Activated CD4-positive, alpha-beta T cell treated with anti-CD3 and anti-CD28 coated beads, Interleukin-2, Interleukin-6, amounts not matched to agents 100 ng/mL and 50 ng/mL, durations not matched to agents 16 hours and 8 hours (primary cell): ENCODE measurements at places on chromosomes 1 and 21.

DNA sequence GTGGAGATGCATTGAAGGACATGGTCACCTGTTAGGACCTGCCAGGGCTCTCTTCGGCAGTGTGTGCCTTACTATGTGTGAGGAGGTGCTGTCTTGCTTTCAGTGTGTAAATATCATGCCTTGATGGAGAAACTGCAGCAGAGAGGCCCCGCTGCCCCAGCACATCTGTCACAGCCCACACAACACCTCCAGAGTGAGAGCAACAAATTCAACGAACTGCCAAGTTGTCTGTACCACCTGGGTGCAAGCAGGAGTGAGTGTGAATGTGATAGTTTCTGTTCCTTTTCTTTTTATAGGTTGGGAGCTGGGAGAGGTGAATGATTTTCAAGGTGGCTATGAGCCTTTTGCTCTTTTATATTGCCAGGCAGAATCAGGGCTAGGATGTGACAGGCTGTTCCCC lies 114.6 kb upstream of the KIAA0040 start:
- DNase-seq: no peak

DNA sequence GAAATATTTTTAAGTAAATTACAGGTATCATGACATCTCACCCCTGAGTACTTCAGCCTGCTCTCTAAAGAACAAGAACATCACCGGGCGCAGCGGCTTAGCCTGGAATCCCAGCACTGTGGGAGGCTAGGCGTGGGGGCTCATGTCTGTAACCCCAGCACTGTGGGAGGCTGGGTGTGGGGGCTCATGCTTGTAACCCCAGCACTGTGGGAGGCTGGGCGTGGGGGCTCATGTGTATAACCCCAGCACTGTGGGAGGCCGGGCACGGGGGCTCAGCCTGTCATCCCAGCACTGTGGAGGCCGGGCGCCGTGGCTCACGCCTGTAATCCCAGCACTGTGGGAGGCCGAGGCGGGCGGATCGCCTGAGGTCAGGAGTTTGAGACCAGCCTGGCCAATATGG lies 7.7 kb upstream of the CDK11B start:
- no peak for DNase-seq

GRCh38 chr1:52795464-52795863 lies 47.1 kb upstream of the ZYG11A start:
- no peak for DNase-seq

DNA sequence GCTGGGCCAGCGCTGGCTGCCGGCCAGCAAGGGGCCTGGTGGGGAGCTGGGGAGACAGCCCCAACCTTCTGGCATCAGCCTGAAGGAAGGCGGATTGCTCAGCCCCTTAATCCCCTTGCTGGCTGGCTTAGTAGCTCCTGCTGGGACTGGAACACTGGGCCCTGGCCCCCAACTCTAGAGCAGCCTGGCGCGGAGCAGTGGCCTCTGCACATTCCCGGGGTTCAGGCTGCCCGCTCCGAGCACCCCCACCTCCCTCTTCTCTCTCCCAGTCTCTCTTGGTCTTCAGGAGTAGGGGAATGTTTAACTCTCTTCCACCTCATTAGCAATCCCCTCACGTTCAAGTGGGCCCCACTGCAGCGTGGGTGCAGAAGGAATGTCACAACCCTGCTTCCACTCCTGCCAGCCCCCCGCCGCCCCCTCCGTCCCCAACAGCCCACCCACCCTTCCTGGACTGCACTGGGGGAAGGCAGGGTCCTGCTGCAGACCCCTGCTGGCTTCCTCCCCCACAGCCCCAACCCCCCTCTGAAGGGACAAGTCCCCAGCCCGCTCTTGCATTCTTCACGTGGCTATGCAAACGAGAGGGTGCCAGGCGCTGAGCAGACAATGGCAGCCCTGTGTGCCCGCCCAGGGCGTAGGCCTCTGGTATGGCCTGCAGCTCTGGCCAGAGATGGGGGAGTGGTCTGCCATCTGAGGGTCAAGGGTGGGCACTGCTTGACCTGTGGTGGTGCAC lies 980 bp upstream of the CLDN19 start:
- DNase-seq: no peak

DNA sequence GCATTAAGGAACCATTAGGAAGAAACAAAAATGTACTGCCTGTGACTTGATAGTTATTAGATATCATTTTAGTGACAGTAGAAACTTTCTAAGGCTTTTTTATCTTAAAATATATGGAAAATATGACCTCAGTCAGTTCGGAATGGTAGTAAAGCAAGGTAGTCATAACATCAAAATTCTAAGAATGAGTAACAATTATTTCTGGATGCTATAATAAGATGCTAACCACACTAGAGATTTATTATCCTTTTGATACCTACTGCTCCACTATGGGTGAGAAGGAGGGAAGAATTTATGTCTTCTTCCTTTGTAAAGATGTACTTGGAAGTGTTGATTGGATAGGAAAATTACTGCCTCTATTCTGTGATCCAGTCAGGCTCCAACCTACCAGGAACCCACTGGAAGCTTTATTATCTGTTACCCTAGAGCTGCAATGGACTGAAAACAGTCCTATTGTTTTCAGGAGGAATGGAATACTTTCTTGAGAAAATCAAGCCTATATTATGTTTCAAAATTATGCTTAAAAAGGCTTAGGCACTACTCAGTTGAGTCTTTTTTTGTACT lies 8.8 kb downstream of the FMN2 start:
- no peak for DNase-seq

GRCh38 chr1:236393681-236394481 lies at the start of gene EDARADD:
Gene EDARADD, plus strand, starts transcription at chr1:236394286. Its CDS starts 159 bp downstream, at chr1:236394445.
- DNase-seq: peak; percentile 23

DNA sequence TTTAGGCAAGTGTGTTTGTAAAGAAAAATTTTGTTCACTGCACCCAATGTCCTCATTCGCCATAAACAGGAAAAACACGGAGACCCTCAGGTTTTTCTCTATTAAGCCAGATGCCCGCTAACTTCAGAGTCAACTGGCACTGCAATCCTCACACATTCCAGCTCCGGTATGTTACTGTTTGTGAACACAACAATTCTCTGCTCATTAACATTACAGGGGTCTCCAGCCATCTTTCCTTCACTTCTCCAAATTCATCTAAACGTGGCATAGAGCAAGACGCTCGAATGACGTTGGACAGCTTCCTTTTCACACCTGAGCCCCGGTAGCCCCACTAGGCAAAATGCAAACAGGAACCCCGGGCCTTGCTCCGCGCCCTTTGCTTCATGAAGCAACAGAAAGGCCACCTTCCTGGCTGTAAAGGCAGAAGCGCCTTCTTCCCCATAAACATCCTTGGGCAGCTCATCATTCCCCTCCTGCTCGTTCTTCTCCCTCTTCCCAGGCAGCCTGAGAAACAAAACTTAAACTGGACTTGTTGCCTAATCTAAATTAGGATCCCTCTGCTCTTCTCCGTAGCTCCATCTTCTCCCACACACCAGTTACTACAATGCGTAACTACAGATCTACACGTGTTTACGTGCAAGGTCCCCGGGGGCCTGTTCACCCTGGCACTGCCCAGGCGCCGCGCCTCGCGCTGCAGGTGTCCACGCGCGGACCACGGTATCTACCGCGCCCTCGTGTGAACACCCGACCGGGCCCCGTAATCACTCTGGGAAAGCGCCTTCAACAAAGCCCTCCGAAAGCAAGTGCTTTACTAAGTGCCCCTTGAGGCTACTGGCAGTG lies 1.2 kb downstream of the LBR start:
- DNase-seq: peak; percentile 47

- no peak for DNase-seq
Observed at GRCh38 chr1:193068013-193068412, 8.6 kb downstream of the RO60 start.

DNA sequence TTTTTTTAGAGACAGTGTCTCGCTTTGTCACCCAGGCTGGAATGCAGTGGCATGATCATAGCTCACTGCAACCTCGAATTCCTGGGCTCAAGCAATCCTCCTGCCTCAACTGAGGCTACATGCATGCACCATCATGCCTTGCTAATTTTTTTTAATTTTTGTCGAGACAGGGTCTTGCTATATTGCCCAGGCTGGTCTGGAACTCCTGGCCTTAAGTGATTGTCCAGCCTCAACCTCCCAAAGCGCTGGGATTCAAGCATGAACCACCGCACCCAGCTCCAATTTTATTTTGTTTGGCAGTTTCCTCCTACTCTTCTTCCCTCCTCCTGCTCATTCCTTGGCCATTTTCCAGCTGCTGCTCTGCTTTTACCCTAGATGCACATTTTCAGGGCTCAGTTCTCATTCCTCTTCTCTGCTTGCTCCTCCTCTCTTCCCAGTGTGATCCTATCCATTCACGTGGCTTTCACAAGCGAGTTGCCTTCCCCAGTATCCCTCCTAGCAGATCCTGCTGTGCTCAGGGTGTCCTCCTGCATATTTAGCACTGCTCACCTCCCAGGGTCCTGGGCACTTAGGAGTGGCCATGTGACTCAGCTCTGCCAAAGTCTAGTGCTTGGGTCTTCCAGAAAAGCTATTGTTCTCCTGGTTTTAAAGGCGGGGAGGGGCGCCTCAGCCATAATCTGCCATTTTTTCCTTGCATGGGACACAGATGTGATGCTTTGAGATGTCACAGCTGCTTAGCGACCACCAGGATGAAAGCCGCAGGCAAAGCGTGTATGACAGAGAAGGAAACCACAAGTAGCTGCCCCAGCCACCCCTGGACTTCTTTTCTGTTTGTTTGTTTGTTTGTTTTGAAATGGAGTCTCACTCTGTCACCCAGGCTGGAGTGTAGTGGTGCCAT lies 33.7 kb downstream of the PSEN2 start:
- DNase-seq: no peak

- peak; percentile 22 for DNase-seq
Observed at GRCh38 chr1:175204330-175204729, 11.8 kb upstream of the KIAA0040 start.

- no peak for DNase-seq
Observed at GRCh38 chr1:242008826-242009495, 10.1 kb upstream of the MAP1LC3C start.

- no peak for DNase-seq
Observed at GRCh38 chr1:8727809-8728213, 89.6 kb downstream of the RERE start.

DNA sequence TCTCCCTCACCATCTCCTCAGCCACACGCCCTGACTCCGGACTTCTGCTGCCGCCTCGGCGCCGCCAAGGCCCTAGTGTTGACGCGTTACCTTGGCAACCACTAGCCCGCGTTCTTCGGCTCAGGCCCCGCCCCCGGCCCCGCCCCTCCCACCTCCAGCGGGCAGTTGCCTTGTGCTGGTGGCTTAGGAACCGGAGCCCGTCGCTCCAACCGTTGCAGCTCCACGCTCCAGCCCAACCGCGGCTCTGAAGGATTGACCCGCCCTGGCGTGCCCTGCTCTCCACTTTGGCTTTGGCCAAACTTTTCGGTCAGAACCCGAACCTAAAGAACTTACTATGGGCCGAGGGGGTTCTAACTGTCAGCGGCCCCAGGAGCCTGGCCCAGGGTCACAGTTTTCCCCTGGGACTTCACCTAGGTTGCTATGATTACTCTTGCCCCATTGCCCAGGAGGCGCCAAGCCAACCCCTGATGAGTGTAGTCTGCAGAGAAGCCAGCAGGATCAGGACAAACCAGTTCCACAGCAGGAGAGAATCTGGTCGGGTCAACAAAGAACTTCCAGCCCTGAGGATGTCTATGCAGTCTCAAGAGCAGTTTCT lies at the start of gene CFAP45:
Gene CFAP45, minus strand, starts transcription at position 80 of the 595 bp plus-strand sequence. Its CDS starts 67 bp downstream, at position 13.
- DNase-seq: no peak

- no peak for DNase-seq
Observed at GRCh38 chr1:216640100-216640499, 83.1 kb downstream of the ESRRG start.

- no peak for DNase-seq
Observed at GRCh38 chr1:27569088-27569460, 34.9 kb downstream of the AHDC1 start.

GRCh38 chr1:24727501-24728216 lies 17.6 kb upstream of the CLIC4 start:
- peak; percentile 28 for DNase-seq

GRCh38 chr1:116532671-116533428 lies 38.0 kb downstream of the CD58 start:
- no peak for DNase-seq

DNA sequence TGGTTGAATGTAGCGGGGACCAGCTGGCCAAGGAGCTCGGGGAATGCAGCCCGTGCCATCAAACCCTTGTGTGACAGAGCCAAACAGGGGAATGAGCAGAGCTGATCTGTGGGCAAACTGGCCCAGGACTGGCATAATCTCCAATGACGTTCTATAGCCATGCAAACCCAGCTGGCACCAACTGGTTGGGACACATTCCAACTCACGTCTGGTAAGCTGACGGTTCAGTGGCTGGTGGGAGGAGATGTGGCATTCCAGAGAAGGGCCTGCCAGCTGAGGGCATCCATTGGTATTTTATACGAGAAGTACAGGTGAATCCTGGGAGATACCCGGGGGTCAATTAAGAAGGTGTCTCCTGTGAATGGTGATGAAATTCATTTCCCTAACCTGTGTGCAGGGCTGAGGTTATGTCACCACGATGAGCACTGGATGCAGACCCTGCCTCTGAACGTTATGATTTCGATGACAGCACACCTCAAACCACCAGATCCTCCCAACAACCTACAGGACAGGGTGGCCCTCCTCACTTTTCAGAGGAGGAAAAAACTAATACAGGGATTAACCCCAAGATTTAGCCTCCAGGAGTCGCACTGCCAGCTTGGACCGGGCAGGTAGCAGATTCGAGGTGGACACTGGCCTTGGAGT lies 39.0 kb upstream of the RUNX3 start:
- DNase-seq: no peak

GRCh38 chr21:39037807-39038405 lies 145.3 kb downstream of the PSMG1 start:
- no peak for DNase-seq

DNA sequence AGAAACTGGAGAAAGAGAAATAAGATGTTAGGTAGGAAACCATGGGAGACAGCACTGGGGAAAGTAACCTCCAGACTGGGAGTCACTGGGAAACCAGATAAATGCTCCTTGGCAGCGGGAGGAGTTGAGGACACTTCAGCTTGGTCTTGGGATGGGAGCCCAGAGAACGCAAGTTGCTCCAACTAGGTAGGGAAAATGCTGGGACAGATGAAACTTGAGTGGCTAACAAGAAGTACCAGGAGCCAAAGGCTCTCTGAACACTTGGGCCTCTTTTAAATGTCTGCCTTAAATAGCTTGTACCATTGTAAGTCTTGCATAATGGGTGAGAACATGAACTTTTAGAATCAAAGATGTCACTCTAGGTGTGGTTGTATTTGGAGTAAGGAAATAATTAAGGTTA lies 3.0 kb downstream of the NMNAT1 start:
- no peak for DNase-seq

GRCh38 chr1:7680207-7680954 lies 90.7 kb upstream of the VAMP3 start:
- DNase-seq: peak; percentile 23

- peak; percentile 26 for DNase-seq
Observed at GRCh38 chr1:9101510-9102146, 27.3 kb downstream of the GPR157 start.

DNA sequence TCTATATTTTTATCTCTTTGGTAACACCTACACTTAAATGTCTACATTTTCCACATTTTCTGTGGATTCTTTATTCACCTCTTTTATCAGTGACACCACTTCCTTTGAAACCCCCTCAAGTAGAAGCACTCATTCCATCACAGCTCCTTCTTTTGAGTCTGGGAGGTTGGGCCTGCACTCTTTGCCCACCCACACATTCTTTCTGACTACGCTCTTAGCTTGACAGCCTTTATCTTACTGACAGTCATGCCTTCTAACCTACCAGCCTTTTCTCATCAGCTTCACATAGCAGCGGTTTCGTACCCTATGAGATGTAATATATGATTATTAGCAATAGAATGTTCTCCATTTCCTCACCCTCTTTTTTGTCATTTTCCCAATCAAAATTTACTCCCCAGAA lies 151.9 kb downstream of the TNFSF18 start:
- no peak for DNase-seq
